ENCODE measurements at places on chromosomes 16 and 17.

- DNase-seq, result no peak
Measured at GRCh38 chr17:2102931-2103809, 48.3 kb downstream of the HIC1 start.

DNA sequence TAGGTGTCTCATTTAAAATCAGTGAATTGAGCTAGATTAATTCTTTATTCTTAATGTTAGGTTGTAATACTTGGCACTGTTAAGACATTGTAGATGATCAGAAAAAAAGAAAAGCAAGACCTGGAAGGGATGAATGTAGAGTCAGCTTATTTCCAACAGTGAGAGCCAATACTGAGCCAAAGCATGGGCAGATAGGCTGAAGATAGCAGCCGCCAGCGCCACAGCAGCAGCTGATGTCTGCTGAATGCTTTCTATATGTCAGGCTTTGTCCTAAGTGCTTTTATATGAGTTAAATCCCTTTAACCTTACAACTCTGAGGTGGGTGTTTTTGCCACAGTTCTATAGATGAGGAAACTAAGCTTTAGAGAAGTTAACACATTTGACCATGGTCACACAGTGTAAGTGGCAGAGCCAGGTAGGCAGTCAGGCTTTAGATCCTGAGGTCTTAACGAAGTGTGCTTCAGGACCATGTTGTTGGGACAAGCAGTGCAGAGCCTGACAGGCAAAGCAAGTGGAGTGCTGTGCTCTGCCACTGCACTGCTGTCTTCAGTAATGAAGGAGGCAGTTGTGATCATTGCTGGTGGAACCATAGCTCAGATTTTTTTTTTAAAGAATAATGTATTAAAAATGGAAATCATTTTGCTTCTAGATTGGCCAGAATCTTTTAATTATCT, 25.9 kb downstream of the TNRC6A start:
- no peak for DNase-seq

DNA sequence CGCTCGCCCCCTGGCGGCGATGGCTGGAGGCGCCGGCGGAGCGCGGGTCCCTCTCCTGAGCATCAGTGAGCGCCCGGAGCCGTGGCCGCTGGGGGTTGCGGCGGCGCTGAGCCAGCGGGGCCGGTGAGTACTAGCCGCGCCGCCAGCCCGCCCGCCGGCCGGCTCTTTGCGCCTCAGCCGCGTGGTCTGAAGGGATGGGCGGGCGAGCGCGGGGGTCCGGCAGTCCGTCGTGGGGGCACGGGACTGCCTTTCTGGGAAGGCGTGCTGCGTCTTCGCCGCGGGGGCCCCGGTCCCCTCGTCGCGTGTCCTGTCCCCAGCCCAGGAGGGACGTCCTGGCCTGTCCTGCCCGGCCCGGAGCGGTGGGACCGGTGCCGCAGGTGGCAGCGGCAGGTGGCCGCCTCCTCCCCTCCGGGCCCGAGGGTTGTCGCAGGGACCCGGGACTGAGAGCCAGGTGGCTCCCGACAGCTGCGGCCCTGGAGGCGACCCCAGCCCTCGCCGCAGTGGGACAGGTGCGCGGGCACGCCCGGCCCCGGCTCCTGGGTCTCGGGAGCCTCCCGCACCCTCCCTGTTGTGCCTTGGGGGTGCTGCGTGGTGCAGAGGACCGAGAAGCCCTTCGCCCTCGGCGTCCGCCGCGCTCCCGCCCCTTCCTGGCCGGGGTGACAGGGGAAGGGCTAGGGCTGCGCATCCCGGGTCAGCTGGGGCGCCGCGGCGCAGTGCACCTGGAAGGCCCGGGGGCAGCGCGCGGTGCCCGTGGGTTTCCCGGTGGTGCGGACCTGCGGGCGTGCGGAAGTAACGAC, at the start of gene SPECC1:
Gene SPECC1 (plus strand): TSS at position 58 of the 797 bp plus-strand sequence. CDS start 87,293 bp downstream, outside the sequence.
- DNase-seq, result peak; percentile 93

DNA sequence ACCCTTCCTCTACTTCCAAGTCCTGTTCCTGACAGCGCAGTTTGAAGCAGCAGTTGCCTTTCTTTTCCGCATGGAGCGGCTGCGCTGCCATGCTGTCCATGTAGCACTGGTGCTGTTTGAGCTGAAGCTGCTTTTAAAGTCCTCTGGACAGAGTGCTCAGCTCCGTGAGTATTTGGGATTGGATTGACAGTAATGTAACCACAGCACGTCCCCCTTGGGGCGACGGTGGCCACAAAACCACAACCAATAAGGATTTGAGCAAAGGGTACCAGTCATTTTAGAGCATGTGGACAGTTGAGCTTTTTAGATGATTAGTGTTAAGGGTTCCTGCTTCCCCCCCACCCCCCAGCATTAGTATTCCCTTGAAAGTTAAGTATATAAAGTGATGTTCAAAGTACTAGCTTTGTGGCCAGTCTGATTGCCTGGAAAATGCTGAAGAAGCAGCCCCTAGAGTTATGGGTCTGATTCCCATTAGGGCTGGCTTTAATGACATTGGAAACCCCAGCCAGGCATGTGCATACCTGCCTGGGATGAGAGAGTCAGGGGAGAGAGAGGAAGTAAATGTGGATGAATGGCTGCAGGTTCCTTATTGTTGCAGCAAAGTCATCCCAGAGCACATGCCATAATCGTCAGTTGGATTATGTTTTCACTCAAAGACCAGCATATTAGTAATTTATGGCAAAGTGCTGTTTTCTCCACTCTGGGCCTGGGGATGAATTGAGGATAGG, 31.6 kb upstream of the SLC12A3 start:
- no peak for DNase-seq

GRCh38 chr16:56793492-56793891, 63.6 kb downstream of the NUP93 start:
- no peak for DNase-seq

- no peak for DNase-seq
Measured at GRCh38 chr17:8362651-8363332, 13.7 kb downstream of the KRABD2 start.

DNA sequence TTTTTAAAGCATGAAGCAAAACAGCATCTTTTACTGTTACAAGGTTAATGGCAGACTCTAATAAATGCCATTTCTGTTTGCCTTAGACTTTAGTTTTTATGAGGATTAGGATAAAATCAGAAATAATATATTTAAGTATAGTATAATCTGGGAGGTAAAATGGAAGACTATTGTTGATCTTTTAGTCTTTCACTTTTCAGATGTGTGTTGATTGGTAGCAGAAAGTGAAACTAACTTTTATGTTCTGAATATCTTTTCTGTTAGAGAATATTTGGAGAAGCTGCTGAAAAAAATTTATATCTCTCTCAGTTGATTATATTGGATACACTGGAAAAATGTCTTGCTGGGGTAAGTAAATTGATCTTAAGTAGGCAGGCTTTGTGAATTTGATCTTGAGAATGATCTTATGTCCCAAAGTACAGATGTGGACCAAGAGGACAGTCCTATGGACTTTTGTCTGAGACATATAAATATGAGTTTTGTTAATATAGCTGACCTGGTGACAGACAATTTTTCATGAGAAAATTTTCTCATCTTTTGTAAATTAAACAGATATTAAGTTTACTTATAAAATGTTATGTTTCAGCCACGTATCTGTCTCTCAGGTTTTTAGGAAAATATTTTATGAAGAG, 64.1 kb downstream of the NF1 start:
- no peak for DNase-seq

- no peak for DNase-seq
Measured at GRCh38 chr17:81648707-81649085, 7.6 kb downstream of the PDE6G start.

DNA sequence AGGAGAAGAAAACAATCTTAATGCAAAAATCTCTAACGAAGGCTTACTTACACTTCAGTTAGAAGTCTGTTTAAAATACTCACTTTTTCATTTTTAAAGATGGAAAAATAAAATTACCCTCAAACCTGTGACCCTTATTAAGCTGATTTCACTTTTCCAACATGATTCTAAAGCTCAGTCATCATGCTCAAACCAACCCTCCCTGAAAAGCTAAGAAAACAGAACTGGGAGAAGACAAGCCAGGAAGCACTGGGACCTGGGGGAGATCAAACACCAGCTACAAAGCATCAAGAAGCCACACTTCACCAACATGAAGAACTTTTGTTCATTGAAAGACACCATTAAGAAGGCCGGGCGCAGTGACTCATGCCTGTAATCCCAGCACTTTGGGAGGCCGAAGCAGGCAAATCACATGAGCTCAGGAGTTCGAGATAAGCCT, 88.8 kb downstream of the LITAF start:
- no peak for DNase-seq

- DNase-seq, result no peak
Measured at GRCh38 chr16:63749276-63749675, 1372.6 kb downstream of the CDH11 start.

GRCh38 chr17:49699966-49700575, 7.7 kb downstream of the SLC35B1 start:
- no peak for DNase-seq

- no peak for DNase-seq
Measured at GRCh38 chr16:81832801-81833547, 53.9 kb downstream of the PLCG2 start.

DNA sequence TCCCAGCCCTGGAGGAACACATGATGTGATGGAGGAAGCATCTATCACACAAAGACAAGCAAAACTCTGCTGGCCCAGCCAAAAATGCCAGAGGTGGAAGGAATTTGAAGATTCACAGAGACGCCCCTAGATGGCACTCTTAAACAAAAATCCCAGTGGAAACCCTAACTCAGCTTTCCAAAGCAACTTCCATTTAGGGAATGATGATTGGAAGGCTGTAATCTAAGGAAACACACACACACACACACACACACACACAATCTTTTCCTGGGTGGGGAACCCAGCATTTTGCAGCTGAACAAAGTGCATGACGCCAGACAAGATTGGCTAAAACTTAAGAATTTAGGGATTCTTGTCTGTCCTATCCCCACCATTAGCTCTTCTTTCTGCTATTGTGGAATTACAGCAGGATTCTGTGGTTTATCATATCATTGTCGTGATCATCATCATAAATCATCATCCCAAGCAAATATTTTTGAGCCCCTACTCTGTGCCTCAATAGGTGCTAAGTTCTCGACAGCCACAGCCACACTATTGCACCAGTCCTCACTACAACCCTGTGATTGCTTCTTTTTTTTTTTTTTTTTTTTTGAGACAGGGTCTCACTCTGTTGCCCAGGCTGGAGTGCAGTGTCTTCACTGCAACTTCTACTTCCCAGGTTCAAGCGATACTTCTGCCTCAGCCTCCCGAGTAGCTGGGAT, 1.6 kb upstream of the LDAF1 start:
- peak; percentile 37 for DNase-seq

DNA sequence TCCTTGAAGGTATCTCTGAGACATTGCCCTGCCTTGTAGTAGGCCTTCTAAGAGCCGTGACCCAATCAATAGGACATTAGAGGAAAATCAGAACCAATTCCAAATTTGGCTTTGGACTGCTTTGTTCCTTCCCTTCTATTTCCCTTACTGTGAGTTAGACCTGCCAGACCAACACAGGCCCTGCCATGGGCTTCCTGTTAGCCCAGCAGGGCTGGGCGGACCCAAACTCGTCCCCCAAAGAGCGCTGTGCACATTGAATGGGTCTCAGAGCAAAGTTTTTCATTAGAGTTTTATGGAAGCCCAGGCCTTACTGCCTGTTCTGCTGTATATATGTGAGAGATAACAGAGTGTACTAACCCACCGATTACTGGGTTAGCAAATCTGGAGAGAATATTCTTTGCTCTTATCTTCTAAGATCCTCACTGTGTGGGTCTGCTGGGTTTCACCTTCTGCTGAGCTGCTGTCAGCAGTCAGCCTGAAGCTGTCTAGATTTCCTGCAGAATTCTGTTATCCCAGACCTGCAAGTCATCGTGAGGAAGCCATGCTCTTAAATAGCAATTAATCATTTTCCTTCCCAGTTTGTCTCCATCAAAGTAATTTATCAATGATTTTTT, 5.7 kb downstream of the ARHGAP44 start:
- no peak for DNase-seq

DNA sequence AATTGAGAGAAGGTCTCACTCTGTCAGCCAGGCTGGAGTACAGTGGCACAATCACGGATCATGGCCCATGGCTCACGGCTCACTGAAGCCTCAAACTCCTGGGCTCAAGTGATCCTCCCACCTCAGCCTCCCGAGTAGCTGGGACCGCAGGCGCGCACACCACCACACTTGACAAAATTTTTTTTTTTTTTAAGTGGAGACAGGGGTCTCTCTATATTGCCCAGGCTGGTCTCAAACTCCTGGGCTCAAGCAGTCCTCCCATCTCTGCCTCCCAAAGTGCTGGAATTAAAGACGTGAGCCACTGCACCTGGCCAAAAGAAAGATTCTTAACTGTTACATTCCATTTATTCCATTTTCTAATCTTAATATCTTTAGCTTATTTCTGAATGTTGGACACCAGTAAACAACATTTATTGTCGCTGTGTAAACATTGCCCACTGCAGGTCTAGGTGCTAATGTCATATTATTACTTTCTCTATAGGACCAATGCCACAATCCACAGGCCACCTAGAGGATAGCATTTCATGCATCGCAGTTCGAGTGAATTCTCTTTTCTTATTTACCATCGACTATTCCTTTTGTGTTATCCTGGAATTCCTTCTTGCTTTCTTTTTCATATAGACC, 123.7 kb downstream of the PITPNC1 start:
- no peak for DNase-seq

DNA sequence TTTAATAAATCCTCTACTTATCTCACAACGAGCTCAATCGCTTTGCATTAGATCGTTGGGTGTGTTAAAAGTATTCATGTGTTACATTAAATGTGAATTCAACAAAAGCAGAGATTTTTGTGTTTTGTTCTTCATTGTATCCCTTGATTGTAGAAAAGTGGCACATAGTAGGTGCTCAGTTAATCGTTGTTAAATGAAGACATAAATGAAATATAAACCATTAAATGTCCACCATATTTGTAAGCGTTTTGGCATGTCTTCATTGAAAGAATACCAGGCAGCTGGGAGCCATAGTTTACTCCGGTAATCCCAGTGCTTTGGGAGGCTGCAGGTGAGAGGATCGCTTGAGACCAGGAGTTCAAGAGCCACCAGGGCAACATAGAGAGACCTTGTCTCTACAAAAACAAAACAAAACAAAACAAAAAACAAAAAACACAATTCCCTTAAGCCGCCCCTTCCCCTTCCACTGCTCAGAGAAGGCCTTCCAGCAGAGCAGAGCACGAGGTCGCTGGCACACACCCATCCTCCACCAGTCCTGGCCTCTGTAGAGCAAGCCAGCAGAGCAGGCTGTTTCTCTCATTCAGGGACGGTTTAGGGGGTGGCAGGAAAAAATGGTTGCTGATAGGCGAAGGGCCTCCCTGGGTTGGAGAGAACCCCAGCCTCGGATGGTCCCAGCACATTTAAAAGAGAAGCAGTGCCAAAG, 673 bp upstream of the CHD9 start:
- no peak for DNase-seq

- DNase-seq, result no peak
Measured at GRCh38 chr16:60419859-60420258, 1616.4 kb downstream of the CDH8 start.

- DNase-seq, result peak; percentile 58
Measured at GRCh38 chr16:533391-534123, 6.0 kb downstream of the CAPN15 start.

Measured in nephron progenitor cell (in vitro differentiated cells).